ENCODE measurements at places on chromosomes 7 and 10.

- H3K27ac ChIP-seq: peak overlapping the region; percentile 32
- DNase-seq: peak; percentile 32
- H3K4me3 ChIP-seq: peak overlapping the region; percentile 46
- peaks cover 38% of the 10 kb centered on the region for H3K4me1 ChIP-seq
Measured at GRCh38 chr7:99623702-99624447, 7.1 kb downstream of the ZSCAN25 start.

DNA sequence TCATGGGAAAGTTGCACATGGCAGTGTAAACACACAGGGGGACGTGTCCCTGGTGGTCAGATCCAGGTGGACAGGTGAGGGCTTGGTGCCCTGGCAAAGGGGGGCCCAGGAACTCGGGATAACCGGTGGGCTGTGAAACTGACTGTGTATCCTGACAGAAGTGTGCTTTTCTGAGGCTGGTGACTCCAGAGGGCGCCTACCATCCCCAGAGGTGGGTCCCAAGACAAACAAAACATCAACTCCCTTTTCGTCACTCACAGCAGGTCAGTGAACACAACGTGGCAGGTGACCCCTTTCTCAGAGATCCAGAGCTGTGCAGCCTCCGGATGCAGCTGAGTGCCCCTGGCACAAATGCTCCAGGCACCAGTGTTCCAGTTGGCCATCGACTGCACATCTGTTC is 56.0 kb upstream of the DDC start:
- H3K4me3 ChIP-seq: no peak overlapping the region
- H3K4me1 ChIP-seq: no peaks in the 10 kb centered on the region
- no peak for DNase-seq
- no peak overlapping the region for H3K27ac ChIP-seq

GRCh38 chr7:31783221-31783620 is 96.2 kb downstream of the PPP1R17 start:
- no peak overlapping the region for H3K27ac ChIP-seq
- no peaks in the 10 kb centered on the region for H3K27me3 ChIP-seq

DNA sequence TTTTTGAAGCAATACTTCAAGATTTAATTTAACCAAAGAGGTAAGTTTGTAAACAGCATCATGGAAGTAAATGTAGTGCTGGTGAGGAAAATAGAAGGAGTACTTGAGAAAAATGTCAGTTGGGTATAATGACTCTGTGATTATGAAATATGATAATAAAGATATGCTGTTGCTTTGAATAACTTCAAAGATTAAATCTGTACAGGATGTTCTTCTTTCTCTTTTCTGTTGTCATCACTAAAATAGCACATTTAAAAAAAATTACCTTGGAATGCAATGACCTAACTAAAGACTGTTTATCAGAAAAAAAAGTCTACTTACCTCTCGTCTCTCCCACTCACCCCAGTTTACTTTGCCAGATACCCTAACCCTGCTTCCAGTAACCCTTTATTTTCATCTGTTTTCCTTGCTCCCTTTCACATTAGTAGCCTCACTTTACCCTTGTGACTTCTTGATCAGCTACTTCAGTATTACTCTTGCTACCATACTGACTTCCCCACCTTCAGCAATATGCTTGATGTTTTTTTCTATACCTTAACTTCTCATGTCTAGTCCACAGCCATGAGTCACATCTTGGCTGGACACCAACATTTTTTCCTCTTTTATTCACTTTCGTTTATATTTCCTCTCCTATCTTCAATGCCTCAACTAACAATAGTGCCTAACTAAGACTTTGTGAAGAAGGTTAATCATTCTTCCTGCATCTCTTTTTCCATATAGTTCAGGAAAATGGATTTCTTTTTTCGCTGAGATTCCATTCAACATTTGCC is 29.7 kb upstream of the TAS2R16 start:
- H3K27ac ChIP-seq: no peak overlapping the region
- DNase-seq: no peak
- H3K4me1 ChIP-seq: no peaks in the 10 kb centered on the region

GRCh38 chr7:114835303-114835702 is 86.6 kb upstream of the MDFIC start:
- no peaks in the 10 kb centered on the region for H3K27me3 ChIP-seq
- H3K4me3 ChIP-seq: no peak overlapping the region
- no peak for DNase-seq
- no peaks in the 10 kb centered on the region for H3K4me1 ChIP-seq

DNA sequence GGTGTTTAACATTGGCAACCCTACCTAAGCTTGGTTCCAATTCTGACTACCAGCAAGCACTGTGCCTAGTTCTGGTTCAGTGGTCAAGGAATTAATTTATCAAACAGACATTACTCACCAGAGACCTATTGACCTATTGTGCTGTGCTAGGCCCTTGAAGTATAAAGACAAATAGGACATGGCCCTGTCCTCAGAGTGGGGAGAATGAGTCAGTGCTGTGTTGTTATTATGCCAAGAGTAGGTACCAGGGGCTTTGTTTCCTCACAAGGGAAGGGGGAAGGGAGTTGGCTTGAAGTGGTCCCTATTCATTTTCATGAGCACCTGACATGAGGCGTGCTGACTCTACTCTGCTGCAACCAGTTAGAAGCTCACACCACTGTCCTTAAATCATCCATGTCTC is 62.6 kb upstream of the PLPP4 start:
- H3K36me3 ChIP-seq: no peaks in the 10 kb centered on the region
- H3K27ac ChIP-seq: no peak overlapping the region
- no peak for DNase-seq
- no peak overlapping the region for H3K4me3 ChIP-seq

DNA sequence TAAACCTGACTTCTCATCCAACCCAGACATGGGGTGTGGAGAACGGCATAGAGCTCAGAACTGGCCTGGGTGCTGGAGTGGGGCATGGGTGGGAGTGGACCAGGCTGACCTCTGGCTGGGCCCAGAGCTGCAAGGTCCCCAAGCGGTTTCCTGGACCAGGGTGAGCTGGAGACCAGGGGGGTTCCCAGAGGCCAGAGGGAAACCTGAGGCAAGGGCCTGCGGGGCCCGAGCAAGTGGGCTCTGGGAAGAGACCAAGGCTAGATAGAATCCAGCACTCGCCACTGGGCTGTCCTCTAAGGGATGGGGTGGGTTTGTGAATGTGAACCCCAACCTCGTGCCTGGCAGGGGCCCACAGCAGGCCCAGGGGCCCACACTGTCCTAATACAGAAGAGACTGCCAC is 39.4 kb upstream of the RET start:
- no peak overlapping the region for H3K27ac ChIP-seq
- no peak for DNase-seq
- no peaks in the 10 kb centered on the region for H3K4me1 ChIP-seq
- no peaks in the 10 kb centered on the region for H3K27me3 ChIP-seq
- H3K36me3 ChIP-seq: no peaks in the 10 kb centered on the region

GRCh38 chr10:77424257-77424656 is 213.4 kb downstream of the KCNMA1 start:
- no peak overlapping the region for H3K4me3 ChIP-seq
- DNase-seq: no peak
- H3K27ac ChIP-seq: no peak overlapping the region
- H3K4me1 ChIP-seq: no peaks in the 10 kb centered on the region
- no peaks in the 10 kb centered on the region for H3K27me3 ChIP-seq

DNA sequence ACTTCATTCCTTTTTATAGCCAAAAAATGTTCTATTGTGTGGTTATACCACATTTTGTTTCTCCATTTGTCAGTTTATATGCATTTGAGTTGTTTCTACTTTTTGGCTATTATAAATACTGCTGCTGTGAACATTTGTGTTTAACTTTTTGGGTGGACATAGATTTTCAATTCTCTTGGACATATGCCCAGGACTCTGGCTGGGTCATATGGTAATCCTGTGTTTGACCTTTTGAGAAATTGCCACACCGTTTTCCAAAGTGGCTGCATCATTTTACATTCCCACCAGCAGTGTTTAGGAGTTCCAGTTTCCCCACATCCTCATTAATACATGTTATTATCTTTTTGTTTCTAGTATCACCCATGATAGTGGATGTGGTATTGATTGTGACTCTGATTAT is 39.4 kb downstream of the CSGALNACT2 start:
- H3K4me1 ChIP-seq: no peaks in the 10 kb centered on the region
- no peak overlapping the region for H3K27ac ChIP-seq
- H3K27me3 ChIP-seq: no peaks in the 10 kb centered on the region
- H3K36me3 ChIP-seq: peaks cover 29% of the 10 kb centered on the region
- no peak for DNase-seq

DNA sequence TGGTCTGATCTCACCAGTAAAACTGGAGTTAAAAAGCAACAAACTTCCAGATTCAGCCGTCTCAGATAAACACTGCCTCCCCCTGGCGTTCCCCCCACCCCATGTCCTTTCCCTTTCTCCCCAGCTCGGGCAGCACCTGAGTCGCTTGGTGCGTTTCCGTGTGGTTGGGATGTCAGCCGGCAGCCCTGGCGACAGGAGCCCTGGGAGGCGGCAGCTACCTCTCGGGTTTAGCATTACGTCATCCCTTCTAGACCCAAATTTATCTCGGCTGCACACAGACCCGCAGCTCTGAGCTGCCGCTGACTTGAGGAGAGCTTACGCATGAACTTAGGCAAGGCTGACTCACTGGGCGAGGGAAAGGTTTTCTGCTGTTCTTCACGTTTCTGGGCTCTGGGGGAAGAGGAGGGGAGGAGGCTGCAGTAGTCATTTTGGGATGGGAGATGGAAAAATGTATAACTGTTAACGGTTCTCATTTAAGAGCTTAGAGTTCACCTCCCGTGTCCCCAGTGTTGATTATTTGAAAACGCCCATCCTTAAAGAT is 14.4 kb downstream of the MXI1 start:
- H3K27ac ChIP-seq: peak overlapping the region; percentile 29
- no peaks in the 10 kb centered on the region for H3K36me3 ChIP-seq
- peaks cover 17% of the 10 kb centered on the region for H3K4me1 ChIP-seq
- DNase-seq: peak; percentile 89
- no peaks in the 10 kb centered on the region for H3K27me3 ChIP-seq

DNA sequence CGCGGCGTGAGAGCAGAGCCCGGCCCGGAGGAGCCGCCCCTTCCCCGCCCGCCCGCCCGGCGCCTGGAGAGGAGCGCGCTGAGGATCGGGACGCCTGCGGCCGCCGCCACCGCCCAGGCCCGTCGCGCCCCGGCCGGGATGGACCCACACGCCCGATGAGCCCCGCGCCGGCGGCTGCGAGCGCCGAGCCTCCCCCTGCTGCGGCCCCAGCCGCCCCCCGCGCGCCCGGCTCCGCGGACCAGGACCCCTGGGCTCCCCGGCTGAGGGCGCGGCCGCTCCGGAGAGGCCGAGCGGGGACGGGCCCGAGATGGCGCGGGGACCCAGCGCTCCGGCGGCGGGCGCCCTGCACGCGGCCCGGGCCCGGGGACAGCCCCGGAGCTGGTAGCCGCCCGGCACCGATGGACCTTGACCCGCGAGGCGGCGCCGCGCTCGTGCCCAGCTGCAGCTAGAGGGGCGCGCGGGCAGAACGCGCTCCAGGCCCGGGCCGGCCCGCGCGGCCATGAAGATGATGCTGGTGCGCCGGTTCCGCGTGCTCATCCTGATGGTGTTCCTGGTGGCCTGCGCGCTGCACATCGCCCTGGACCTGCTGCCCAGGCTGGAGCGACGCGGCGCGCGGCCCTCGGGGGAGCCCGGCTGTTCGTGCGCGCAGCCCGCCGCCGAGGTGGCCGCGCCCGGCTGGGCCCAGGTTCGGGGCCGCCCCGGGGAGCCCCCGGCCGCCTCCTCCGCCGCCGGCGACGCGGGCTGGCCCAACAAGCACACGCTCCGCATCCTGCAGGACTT is 520 bp downstream of the FAM20C start:
- peaks cover 11% of the 10 kb centered on the region for H3K27me3 ChIP-seq
- no peak overlapping the region for H3K4me3 ChIP-seq
- no peaks in the 10 kb centered on the region for H3K36me3 ChIP-seq
- H3K27ac ChIP-seq: no peak overlapping the region

DNA sequence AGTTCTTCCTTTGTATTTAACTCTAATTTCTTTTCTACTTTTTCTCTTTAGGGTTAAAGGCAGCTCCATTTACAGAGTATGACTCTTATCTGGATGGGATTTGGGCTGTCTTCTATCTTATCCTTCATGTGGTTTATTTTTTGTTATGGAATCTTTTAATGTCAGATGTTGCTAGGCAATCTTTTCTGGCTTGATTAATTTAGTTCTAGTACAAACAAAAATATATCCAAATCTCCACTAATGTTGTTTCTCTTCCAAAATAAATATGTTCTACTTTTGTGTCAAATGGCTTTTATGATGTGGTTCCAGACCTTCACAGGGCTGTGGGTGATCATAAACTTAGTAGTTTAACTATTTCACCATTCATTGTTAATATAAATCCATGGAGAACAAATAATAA is 246.9 kb downstream of the AHR start:
- H3K36me3 ChIP-seq: no peaks in the 10 kb centered on the region
- DNase-seq: no peak
- no peaks in the 10 kb centered on the region for H3K27me3 ChIP-seq
- no peaks in the 10 kb centered on the region for H3K4me1 ChIP-seq
- no peak overlapping the region for H3K27ac ChIP-seq

- no peak overlapping the region for H3K27ac ChIP-seq
- no peaks in the 10 kb centered on the region for H3K27me3 ChIP-seq
- DNase-seq: no peak
- H3K4me3 ChIP-seq: no peak overlapping the region
- H3K36me3 ChIP-seq: no peaks in the 10 kb centered on the region
Measured at GRCh38 chr7:139661043-139661440, 116.8 kb downstream of the HIPK2 start.

DNA sequence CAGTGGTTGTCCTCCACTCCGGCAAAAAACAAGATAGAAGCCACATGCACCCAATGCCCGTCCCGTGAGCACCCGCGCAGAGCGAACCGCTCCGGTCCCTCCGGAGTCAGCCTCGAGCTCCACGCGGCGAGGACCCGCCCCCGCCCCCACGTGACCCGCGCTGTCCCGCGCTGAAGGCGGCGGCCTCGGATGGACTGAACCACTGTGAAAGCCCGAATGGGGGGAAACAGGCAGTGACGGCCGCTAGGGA is 766 bp upstream of the EIF3B start:
- H3K27ac ChIP-seq: peak overlapping the region; percentile 100
- H3K4me3 ChIP-seq: peak overlapping the region; percentile 84
- H3K36me3 ChIP-seq: peaks cover 7% of the 10 kb centered on the region
- peaks cover 38% of the 10 kb centered on the region for H3K4me1 ChIP-seq
- no peak for DNase-seq
- no peaks in the 10 kb centered on the region for H3K27me3 ChIP-seq

DNA sequence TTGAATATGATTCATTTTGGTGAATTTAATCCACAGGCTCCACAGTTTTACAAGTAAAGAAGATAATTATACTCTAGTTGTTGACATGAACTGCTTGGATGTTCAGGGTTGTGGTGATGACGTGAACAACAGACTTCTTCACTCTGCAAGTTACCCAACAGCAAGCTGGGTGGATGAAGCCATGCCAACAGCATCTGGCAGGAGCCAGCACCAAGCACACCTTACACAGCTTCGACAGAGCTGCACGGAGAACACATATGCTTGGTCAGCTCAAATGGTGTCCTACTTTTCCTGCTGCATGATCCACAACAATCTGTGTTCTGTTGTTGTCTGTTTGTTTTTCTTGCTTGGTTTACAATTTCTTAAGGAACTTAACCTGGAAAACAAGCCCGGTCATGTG is 9.8 kb downstream of the NOD1 start:
- H3K36me3 ChIP-seq: no peaks in the 10 kb centered on the region
- no peaks in the 10 kb centered on the region for H3K27me3 ChIP-seq
- no peak for DNase-seq
- no peak overlapping the region for H3K27ac ChIP-seq
- no peak overlapping the region for H3K4me3 ChIP-seq

GRCh38 chr7:150358433-150358832 is 10.2 kb upstream of the REPIN1 start:
- no peaks in the 10 kb centered on the region for H3K27me3 ChIP-seq
- no peak overlapping the region for H3K4me3 ChIP-seq
- no peaks in the 10 kb centered on the region for H3K36me3 ChIP-seq
- no peak for DNase-seq
- H3K4me1 ChIP-seq: peaks cover 27% of the 10 kb centered on the region
